NCI-H2029 treated with DMSO at 0.1 percent for 48 hours (cell line): ENCODE measurements at places on chromosomes 1 and 21.

DNA sequence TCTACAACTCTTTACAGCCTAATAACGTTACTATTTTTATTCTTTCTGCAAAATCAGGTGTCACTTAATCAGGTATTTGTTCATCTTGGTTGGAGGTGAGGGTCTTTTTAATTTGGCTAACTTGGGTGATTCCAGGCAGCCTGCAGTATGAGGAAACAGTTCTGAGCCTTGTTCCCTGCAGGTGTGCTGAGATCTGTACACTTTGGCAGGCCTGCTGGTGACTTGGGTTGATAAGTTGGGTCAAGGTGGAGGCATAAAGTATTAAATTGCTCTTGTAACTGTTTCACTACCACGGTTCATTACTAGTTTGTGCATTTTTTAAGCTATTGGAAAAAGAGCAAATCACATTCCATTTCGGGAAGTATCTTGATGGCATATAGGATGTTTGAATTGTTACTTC, 10.0 kb downstream of the MAP3K21 start:
- no peak for DNase-seq

- no peak for DNase-seq
Measured at GRCh38 chr1:29883411-29883832, 647.1 kb downstream of the PTPRU start.

- no peak for DNase-seq
Measured at GRCh38 chr1:174156437-174156836, 2.9 kb upstream of the RABGAP1L start.

DNA sequence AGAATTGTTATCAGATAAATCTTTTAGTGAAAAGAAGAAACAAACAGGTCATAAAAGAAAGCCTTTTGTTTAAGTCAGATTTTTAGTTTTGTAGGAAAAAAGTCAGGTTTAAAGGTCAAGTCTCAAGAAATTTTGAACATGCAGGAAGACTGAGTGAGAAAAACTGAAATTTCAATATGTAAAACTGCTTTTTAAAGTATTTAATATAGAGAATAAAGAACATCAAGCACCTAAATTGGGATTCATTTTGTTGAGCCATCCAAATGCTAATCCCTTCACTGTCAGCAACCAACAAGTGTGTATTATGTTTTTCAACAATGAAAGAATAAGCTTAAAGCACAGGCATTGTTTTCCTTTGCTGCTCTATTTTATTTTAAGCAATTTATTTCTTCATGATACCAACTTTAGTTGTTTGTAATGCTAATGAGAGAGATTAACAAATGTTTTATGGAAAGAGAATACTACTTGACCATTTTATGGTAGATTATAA, 114.9 kb upstream of the SERTAD4 start:
- DNase-seq: no peak

DNA sequence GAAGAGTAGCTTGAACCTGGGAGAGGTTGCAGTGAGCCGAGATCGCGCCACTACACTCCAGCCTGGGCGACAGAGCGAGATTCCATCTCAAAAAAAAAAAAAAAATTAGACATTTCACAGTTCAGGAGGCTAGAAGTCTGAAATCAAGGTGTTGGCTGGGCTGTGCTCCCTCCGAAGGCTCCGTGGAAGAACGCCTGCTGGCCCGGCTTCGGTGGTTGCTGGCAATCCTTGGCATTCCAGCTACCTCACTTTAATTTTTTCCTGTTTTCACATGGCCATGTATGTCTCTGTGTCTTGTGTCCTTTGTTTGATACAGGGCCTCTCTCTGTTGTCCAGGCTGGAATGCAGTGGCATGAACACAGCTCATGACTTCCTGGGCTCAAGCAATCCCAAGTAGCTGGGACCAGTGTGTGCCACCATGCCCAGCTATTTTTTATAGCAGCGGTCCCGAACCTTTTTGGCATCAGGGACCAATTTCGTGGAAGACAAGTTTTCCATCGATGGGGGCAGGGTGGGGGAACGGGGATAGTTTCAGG, 24.5 kb downstream of the OPRD1 start:
- DNase-seq: no peak

DNA sequence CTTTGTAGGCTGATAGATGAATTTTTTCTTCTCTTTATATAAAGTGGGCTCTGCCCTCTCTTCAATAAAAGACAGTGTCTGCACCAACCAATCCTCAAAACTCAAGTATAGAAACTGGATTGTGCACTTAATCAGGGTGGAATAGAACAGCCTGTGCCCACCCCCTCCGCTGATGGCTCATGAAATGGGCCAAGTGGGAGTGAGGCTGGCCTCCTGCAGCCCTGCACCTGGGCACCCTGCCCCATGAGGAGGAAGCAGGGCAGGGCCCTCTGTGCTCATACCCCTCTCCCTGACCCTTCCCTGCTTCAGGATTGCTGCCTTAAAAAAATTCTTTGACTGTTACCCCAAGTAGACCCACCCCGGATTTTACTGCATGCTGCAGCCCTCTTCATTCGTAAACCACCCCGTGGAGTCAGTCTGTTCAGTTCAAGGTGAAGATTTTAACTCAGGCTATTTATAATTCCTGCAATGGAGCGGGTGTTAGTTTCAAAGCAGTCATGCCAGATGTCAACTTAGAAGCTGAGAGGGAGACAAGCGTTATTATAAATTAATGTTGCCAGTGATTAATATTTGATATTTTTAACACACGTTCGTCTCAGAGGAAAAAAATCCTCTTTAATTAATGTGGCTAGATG, 15.8 kb downstream of the PROK1 start:
- no peak for DNase-seq

DNA sequence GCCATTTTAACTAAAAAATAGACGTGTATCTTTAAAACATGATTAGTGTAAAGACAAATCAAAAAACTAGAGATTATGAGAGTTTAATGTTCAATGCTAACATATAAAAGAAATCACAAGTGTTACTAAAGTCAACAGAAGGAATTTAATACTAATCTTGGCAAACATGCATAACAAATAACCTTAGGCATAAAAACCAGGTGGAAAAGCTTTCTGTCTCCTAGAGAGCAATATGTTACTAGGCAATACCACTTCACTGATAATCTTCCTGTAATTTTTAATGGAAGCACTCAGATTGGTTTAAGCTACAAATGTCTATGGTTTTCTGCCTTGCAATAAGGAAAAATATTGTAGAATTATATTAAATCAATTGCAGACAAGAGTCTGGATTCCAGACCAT, 121.9 kb downstream of the NME7 start:
- no peak for DNase-seq

DNA sequence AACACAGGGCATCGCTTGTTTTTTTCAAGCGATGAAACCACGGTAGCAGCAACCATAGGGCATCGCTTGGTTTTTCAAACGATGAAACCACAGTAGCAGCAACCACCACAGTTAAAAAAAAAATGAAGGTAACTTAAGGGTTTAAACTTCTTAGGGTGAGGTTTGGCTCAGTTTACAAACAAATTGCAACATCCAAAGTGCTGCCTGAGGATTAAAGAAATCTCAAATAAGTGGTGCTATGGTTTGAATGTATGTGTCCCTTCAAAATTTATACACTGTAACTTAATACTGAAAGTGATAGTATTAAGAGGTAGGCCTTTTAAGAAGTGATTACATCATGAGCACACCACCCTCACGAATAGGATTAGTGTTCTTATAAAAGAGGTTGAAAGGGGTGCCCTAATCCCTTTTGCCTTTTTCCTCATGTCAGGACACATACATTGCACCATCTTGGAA, 6.4 kb upstream of the GBP5 start:
- no peak for DNase-seq

DNA sequence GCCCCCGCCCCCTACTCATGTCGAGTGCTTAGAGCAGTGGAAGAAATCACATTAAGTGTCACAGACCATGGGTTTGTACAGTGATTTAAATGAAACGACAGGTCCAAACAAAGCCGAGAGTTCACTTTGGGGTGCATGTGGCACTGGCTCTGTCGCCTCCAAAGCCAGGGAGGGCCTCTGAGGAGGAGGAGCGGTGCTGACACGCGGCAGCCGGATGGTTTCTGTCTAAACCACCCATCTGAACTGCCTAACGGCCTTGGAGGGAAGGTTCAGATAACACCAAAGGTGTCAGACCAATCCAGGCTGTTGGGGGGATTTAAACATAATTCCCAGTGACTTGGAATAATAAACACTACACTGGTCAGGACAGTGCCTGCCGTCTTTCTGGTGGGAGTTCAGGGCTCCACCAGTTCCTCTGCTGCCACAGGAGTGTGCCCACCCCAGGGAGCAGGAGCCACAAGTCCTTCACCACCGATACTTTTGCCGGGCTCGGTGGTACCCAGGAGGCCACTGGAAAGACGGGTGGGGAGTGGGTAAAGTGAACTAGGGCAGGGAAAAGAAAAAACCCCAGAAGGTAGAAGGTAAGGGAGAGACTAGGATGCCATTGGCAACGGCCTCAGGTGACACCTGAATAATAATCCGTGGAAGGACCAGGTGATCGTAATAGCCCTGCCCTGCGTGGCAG, 78.2 kb downstream of the SLC66A1 start:
- DNase-seq: no peak

GRCh38 chr1:19311931-19312781, at the start of the genes AKR7A2 and SLC66A1:
Gene AKR7A2 (minus strand): TSS chr1:19312144. CDS start chr1:19312124, 20 bp downstream.
Gene SLC66A1 (plus strand): TSS chr1:19312326. CDS start chr1:19317678, 5,352 bp downstream.
- DNase-seq: peak; percentile 23

GRCh38 chr1:18175051-18175450, 67.5 kb downstream of the IGSF21 start:
- DNase-seq: no peak

DNA sequence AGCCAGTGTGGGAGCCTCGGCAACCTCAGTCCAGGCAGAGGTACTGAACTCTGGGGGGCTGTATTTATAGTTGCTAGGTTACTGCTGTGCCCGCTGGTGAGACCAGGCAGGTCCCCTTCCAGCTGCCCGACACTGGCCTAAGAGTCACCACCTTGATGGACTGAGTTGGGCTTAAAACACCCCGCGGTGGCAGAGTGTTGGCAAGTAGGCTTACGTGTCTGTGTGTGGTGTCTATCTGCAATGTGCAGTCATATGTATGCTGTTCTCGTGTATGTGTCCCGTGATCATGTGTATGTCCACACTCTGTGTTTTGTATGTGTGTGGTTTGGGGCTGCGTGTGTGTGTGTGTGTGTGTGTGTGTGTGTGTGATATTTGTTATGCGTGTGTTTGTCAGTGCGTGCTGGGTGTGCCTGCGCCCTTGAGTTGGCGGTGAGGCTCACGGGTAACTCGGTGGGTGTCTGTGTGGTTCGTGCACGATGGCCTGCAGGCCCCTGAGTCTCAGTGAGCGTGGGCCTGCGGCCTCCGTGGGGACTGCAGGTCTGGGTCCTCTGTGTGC, 65.5 kb downstream of the MEF2D start:
- no peak for DNase-seq

GRCh38 chr1:165884009-165884689, 56.7 kb downstream of the UCK2 start:
- no peak for DNase-seq

DNA sequence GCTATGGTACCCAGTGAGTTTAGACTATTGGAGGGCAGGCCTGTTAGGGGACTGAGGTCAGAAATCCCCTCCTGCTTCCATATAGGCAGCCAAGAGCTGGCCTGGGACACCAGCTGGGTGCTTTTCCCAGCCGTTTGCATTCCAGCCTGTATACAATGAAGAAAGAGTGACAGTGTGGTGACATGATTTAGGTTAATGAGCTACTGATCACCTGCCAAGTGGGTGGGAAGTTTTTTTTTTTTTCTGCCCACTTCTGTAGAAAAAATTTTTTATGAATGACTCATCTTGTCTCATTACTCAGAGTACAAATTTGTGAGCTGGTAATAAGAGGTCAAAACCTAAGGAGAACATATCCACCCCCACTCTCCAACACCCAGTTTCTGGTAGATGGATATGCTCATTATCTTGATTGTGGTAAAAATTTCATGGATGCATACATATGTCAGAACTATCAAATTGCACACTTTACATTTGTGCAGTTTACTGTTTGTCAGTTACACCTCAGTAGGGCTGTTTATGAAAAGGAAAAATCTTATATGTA, 16.4 kb upstream of the CGN start:
- DNase-seq: no peak

DNA sequence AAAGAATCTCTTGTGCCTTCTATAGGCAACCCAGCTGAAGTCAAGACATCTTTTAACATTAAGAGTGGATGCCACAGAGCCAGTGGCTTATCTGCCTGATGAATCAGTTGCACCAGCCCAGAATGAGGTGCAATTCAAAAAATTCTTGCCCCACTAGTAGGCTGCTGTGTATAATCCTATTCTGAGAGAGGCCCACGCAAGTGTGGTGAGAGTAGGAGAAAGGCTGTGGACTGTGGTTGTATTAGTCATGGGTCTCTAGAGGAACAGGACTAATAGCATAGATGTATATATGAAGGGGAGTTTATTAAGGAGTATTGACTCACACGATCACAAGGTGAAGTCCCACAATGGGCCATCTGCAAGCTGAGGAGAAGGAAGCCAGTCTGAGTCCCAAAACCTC, 216.4 kb downstream of the LTN1 start:
- no peak for DNase-seq

DNA sequence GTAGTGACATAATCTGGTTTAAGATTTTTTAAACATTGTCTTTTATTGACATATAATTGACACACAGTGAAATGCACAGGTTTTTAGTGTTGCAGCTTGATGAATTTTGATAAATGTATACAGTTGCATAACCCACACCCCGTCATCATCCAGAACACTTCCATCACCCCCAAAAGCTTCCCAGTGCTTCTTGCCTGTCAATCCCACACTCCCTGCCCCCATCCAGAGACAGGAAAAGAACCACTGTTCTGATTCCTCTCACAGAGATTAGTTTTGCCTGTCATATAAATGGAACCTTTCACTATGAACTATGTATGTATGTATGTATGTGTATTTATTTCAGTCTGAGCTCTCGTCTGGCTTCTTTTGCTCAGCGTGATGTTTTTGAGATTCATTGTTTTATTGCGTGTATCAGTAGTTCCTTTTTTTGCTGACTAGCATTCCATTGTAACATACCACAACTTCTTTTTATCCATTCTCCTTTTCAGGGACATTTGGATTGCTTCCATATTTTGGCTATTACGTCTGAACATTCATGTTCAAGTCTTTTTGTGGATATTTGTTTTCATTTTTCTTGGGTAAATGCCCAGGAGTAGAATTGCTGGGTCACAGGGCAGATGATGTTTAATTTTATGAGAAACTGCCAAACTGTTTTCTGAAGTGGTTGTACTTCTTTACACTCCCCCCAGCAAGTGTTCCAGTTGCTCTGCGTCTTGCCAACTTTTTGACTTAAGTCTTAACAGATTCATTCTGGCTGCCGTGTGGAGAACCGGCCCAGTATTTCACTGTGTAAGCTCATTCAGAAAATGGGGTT, 8.7 kb downstream of the UBIAD1 start:
- no peak for DNase-seq

GRCh38 chr21:33151941-33152731, 77.6 kb upstream of the IFNAR2 start:
- DNase-seq: no peak

- peak; percentile 59 for DNase-seq
Measured at GRCh38 chr1:169072945-169073725, 33.4 kb upstream of the ATP1B1 start.

GRCh38 chr1:104699433-104699832, 949.7 kb downstream of the AMY1C start:
- DNase-seq: no peak
